ENCODE measurements at places on chromosomes 5 and 9.

GRCh38 chr9:79155308-79155707 is 416.5 kb upstream of the TLE4 start:
- no peak for DNase-seq

DNA sequence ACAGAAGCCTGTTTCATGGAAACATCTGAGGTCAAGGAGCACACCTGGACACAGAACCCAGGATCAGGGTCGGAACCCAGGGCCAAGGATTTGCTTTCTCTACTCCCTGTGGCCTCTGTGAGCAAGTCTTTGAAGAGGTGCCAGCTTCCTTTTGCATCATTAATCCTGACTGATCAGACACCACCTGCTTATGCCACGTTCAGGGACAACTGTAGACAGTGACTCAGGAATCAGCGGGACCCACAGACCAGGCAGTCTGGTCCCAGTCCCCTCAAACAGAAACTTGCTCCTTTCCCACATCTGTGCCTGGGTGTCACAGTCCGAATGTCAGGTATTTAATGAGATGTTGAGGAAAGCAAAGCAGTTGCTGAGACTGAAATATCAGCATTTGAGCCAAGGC is 154.8 kb downstream of the SGCD start:
- no peak for DNase-seq

GRCh38 chr5:81724571-81724970 is 26.3 kb downstream of the SSBP2 start:
- DNase-seq: no peak

DNA sequence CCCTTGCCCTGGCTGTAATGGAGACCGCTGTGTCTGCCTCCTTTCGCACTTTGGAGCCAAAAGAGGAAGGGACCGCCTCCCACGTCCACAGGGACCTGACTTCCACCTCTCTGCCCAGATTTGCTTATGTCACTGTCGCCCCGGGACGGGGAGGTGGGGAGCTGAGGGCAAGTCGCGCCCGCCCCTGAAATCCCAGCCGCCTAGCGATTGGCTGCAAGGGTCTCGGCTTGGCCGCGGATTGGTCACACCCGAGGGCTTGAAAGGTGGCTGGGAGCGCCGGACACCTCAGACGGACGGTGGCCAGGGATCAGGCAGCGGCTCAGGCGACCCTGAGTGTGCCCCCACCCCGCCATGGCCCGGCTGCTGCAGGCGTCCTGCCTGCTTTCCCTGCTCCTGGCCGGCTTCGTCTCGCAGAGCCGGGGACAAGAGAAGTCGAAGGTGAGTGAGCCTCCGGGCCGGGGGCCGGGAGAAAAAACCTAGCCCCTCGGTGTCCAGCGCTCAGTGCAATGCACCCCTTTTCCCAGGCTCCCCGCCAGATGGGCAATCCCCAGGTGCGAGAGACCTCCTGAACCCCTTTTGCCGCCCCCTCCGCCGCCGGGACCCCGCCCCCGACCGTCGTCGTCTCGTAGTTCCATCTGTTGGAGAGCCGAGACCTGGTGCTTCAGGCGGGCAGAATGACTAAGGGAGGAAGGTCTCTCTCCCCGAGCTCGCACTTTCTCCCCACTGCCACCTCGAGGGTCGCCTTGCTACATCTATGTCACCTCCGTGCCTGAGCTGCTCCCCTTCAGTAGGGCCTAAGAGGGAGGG is at the start of gene GPX3:
Gene GPX3 (plus strand): TSS at position 288 of the 807 bp plus-strand sequence. CDS start 64 bp downstream, at position 352.
- DNase-seq: peak; percentile 16

GRCh38 chr9:107208121-107208520 is 75.0 kb upstream of the RAD23B start:
- DNase-seq: no peak

DNA sequence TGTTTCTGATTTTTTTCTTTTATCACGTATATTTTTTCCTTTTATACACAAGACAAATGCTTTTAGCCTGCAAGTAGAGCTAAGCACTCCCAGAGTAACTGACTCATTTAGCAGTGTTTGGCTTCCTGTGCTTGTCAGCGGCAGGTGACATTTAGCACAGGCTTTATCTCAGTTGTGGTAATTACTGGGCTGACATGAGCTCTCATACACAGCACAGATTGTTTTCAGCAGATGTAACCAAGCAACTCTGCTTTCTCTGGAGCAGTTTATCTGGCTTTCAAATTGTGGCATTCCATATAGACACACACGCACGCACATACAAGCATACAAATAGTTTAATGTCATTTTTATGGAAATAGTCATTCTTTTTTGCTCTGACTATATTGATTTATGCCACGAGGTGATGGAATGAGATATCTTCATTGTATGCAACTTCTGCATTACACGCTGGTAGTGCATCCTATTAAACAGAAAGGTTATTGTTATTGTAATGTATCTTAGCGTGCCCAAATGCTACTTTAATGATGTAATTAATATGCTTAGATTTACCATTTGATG is 379.0 kb upstream of the GRAMD2B start:
- no peak for DNase-seq

GRCh38 chr5:132876020-132876759 is 2.7 kb downstream of the LEAP2 start:
- DNase-seq: no peak

DNA sequence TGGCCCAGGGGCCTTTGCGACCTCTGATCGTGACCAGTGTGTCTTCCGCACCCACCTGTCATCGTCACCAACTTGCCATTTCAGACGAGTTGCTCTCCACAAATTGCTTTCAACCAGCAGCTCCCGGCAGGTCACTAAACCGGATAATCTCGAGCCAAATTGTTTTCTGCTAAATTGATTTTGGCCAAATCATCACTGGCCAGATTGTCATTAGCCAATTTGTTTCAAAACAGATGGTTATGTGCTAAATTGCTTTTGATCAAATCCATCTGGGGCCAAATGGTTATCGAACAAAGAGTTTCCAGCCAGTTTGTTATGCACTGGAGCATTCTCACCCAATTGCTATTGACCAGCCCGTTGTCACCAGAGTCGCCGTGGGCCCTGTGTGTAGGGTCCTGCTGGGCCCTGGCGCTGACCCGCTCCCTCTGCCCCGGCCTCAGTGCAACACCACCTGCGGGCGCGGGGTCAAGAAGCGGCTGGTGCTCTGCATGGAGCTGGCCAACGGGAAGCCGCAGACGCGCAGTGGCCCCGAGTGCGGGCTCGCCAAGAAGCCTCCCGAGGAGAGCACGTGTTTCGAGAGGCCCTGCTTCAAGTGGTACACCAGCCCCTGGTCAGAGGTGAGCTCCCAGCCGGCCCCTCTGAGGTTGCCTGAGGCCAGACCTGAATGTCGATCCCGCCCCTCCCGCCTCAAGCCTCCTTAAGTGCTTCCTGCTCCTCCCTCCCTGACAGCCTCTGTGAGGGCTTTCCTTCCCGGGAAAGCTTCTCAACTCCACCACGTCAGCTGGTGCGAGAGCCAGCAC is 35.6 kb downstream of the ADAMTSL2 start:
- no peak for DNase-seq

GRCh38 chr9:75642522-75642921 is 248.0 kb upstream of the PCSK5 start:
- DNase-seq: no peak

DNA sequence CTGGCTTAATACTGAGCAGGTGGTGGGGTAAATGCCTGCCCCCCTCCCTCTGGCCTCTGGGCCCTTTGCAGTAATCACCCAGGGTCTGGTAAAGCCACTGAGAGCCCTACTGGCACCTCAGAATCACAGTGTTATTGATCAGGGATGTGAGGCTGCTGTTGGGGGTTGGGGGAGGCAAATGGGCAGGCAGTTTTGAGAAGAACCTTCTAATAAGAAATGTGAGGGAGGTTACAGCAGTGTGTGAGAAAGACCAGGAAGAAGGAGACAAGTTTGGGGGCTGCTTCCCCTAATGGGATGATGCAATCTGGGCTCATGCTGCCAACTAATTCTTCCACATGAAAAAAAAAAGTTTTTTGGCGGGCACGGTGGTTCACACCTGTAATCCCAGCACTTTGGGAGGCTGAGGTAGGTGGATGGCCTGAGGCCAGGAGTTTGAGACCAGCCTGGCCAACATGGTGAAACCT is 3.1 kb upstream of the B4GALT7 start:
- no peak for DNase-seq

- DNase-seq: no peak
Observed at GRCh38 chr5:178121391-178122276, 8.3 kb downstream of the N4BP3 start.

GRCh38 chr5:155872629-155873220 is 454.2 kb upstream of the SGCD start:
- DNase-seq: no peak

DNA sequence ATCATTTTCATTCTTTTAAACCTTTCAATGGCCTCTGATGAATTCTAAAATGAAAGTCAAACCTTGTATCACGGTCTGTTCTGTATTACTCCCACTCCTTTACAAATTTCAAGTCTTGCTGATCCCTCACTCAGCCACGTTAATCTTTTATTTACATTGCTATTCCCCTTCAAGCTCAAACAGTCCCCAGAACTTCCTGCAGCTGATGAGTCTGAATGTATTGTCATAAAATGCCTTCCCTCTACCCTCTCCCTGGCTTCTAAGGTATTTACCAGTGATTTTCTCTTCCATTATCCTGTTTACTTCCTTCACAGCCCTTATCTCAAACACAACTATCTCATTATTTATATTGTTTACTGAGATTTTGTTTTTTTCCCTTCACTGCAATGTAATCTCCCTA is 562.3 kb upstream of the C9orf72 start:
- no peak for DNase-seq

- DNase-seq: no peak
Observed at GRCh38 chr9:97419309-97419867, 7.5 kb downstream of the TDRD7 start.

DNA sequence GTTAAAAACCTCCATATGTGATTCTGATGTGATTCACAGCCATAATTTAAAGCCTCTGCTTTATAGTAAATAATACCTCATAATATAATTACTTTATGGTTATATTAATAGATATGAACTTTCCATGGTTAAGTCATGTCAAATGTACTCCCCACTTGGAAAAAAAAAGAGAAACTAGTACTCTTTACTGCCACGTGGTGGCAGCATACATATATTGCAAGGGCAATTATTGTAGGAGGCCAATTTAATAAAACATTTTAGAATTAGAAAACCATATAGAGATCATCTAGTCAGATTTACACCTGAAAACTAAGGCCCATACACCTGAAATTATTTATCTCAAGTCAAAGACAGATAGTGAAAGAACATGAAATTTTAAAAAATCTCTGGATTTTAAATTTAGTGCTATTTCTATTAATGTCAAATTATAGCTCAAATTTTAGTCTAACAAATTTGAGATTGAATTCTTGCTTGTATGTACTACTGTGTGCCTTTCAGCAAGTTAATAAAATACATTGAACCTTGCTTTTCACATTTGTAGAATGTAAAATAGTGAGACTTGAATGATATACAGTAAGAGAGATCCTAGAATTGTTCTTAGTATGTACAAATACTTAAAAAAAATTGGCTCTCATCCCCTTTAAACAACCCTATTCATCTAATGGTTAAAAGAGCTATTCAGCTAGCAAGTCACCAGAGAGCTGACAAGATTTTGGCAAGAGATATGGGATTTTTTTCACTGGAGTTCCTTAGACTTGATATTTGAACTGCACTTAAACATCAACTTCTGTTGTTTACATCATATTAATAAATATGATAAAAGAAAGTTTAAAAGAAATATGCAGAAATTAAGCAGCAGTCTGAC is 603.8 kb downstream of the TLE4 start:
- DNase-seq: no peak

- no peak for DNase-seq
Observed at GRCh38 chr9:112914524-112914923, 23.8 kb upstream of the SLC46A2 start.

- no peak for DNase-seq
Observed at GRCh38 chr9:76676857-76677256, 87.4 kb upstream of the PCA3 start.

Data from stimulated activated CD8-positive, alpha-beta memory T cell treated with anti-CD3 and anti-CD28 coated beads, Interleukin-2, amount 100 ng/mL, for 48 hours (primary cell).